Right renal cortex interstitium (tissue), 3 donors: ENCODE measurements at places on chromosomes 1 and 21.

DNA sequence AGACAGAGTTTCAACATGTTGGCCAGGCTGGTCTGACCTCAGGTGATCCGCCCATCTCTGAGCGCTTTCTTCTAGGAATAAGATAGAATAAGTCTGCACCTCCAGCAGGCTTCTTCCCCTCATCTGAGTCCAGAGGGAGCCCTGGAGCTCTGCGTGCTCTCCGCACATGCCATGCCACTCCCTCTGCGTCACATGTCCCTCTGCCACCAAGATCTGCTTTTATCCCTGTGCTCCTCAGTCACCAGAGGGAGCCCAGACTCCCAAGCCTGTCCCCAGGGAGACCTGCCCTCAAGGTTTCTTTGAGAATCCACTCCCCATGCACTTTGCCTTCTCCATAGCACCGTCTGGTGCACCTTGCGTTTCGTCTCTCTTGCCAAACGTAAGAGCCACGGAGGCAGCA is 213.0 kb downstream of the CAMTA1 start:
- no peak for DNase-seq

- no peak for DNase-seq
These were observed 14.9 kb upstream of the SEMA4A start for GRCh38 chr1:156138458-156138867.

DNA sequence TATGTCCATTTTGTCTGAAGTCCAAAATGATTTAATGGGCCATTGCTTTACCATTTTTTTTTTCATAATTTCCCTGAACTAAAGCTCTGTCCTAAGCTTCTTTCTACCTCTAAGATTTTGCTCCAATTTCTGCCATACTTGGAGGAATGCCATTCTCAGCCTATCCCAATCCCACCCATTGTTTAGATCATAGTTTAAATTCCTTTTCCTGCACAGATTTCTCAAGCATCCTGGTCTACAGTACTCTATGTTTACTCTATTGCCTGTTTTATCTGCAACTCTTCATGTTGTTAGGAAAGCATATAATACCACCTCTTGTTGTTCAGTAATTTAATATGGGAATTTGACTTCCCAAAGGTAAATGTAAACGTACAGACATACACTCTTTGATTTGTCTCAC is 30.8 kb downstream of the ADAMTS1 start:
- no peak for DNase-seq

- no peak for DNase-seq
These were observed 4.7 kb upstream of the ACADM start for GRCh38 chr1:75719810-75720209.

GRCh38 chr21:22468893-22469292 is 1470.7 kb downstream of the NCAM2 start:
- no peak for DNase-seq
